ENCODE measurements at places on chromosomes 12 and 14.

- no peak for DNase-seq
Measured at GRCh38 chr14:96752125-96752524, 45.1 kb upstream of the VRK1 start.

- no peak for DNase-seq
Measured at GRCh38 chr14:104286496-104286895, 148.1 kb downstream of the KIF26A start.

- no peak for DNase-seq
Measured at GRCh38 chr12:48302161-48302911, 48.4 kb downstream of the ZNF641 start.

DNA sequence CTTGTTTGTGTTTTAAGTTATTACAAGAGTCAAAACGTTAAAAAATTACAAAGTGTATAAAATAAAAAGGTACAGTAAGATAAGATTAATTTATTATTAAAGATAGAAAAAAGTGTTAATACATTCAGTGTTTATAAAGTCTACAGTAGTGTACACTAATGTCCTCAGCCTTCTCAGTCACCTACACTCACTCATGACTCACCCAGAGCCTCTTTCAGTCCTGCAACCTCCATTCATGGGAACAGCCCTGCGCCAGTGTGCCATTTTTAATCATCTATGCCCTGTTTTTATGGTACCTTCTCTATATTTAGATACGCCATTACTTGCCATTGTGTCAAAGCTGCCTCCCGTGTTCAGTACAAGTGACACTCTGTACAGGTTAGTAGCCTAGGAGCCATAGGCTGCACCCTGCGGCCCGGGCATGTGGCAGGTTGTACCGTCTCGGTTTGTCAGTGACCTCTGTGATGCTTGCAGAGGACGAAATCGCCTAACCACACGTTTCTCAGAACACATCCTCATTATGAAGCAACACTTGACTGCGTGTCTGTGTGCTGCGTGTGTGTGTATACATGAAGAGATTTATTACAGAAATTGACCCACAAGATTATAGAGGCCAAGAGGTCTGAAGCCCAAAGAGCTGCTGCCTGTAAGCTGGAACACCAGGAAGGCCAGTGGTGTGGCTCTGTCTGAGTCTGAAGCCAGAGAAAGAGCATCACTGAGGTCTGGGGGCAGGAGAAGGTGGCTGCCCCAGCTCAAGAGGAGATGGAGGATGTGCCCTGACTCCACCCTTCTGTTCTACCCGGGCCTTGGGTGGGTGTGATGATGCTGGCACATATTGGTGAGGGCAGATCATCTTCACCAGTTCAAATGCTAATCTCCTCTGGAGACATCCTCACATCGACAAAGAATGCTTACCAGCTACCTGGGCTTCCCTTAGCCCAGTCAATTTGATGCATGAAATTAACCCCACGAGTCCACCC lies 116.6 kb upstream of the C14orf180 start:
- DNase-seq: no peak

GRCh38 chr12:24479131-24479530 lies 469.8 kb downstream of the BCAT1 start:
- no peak for DNase-seq

GRCh38 chr12:42960087-42960527 lies 370.6 kb upstream of the PRICKLE1 start:
- no peak for DNase-seq

- no peak for DNase-seq
Measured at GRCh38 chr12:121124402-121125109, 8.1 kb upstream of the P2RX7 start.

GRCh38 chr14:99119554-99120525 lies 152.2 kb downstream of the BCL11B start:
- no peak for DNase-seq

GRCh38 chr14:95776798-95777534 lies 63.0 kb upstream of the TCL1A start:
- no peak for DNase-seq

GRCh38 chr14:68819260-68819691 lies 26.4 kb upstream of the ZFP36L1 start:
- DNase-seq: no peak

- DNase-seq: no peak
Measured at GRCh38 chr12:6253278-6253677, 53.1 kb downstream of the CD9 start.

DNA sequence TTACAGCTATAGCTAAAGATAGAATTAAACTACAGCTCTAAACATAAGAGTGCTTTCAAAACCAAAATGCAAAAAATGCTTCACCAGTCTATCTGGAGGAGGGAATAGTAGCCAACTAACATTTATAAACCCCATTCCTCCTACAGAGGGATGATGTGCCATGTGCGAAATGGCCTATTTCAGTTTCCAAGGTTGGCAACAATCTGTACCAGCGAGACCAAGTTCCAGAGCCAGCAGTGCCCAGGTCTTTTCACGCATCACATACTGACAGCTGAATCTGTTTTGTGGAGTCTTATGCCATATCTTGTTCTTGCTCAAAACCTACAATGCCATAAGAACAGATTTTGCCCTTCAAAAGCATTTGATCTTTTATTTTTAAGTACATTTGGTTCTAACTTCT lies 24.5 kb downstream of the NELL2 start:
- DNase-seq: no peak

DNA sequence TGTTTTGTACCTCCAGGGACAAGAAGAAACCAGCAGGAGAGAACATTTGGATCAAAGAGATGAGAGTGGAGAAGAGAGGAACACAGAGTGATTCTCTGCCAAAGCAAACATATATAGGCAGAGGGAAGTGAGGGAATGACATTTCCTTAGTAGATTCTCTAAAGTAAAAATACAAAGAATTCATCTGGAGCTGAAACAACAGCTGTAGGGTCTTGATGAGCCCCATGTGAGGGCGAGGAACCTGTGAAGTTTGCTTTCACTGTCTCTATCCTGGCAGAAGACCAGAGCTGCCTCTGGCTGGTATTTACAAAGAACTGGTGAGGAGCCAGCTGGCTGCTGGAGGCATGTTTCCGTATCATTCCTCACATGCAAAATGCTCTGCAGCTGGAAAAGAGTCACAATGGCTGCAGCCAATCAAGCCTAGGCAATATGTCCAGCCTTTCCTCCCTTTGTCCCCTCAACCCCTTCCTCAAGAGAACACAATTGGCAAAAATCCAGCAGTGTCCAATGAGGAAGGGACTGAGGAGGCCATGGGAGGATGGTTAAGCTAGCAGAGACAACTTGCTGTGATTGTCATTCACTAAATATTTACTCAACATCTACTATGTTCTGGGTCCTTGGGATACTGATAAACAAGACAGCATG lies 122.5 kb downstream of the PHLDA1 start:
- peak; percentile 97 for DNase-seq

- no peak for DNase-seq
Measured at GRCh38 chr12:9132008-9132535, 16.4 kb upstream of the A2M start.

GRCh38 chr12:91687052-91688017 lies 458.3 kb downstream of the BTG1 start:
- no peak for DNase-seq

- peak; percentile 76 for DNase-seq
Measured at GRCh38 chr14:26448181-26448855, 149.5 kb downstream of the NOVA1 start.

- DNase-seq: no peak
Measured at GRCh38 chr12:130596241-130596640, 119.9 kb downstream of the RIMBP2 start.

DNA sequence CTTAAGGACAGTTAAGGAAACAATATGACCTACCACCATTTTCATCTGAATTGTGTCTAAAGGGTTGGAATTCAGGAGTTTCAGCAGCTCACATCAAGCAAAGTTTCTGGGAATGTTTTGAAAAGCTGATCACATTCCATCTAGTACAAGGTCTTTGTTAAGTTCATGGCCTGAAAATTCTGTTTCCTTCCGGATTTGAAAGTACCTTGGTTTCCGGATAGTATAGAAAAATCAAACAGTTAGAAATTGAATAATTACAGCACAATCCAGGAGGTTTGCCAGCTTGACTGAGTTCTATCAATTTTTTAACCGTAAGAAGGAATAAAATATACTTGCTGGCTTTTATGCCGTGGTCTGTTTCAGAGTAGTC lies 136.5 kb downstream of the HMGA2 start:
- DNase-seq: no peak

- no peak for DNase-seq
Measured at GRCh38 chr12:39692258-39692853, 72.8 kb upstream of the ABCD2 start.

DNA sequence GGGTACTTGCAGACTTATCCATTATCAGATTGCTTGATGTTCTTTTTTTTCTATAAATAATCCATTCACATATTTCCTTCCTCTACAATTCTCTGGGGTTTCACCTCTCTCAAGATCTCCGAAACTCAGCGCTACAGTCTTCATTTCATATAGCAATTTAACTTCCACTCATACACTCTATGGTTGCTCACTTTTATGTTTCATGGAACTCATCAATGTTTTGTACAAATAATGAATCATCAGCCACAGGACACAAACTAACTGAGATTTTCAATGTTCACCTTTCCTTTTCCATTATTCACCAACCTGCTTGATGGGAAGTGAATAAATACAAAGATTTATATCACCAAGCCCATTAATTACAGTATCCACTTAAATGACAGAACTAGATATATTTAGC lies 534.7 kb downstream of the LRFN5 start:
- no peak for DNase-seq

DNA sequence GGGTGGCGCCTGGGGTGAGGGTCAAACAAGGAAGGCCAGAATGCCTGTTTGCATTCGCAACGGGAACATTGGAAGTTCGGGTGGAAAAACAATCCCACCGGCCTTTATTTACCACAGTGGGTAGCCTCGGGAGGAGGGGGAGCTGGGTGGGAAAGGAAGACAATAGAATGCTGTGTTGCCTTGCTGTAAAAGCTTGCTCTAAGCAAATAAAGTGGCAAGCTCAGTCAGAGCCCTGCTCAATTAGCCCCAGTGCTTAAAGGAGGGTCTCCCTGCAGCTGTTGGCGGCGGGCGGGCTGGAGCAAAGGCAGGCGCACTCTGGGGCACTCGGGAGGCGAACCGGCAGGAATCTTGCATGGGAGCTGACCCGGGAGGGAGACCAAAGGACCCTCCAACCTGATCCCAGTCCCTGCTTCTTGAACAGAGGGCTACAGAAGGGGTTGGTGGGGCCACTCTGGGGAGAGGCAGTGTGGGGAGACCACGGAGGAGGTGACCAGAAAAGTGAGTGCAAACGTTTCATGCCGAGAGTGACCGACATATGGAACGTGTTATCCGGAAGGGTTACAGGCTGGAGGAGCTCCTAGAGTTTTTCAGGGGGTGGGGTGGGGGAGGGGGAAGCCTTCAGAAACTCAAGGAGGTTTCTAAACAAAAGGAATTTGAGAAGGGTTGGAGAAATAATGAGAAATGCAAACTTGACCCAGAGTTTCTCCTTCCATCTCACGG lies 48.5 kb downstream of the NTF3 start:
- no peak for DNase-seq

DNA sequence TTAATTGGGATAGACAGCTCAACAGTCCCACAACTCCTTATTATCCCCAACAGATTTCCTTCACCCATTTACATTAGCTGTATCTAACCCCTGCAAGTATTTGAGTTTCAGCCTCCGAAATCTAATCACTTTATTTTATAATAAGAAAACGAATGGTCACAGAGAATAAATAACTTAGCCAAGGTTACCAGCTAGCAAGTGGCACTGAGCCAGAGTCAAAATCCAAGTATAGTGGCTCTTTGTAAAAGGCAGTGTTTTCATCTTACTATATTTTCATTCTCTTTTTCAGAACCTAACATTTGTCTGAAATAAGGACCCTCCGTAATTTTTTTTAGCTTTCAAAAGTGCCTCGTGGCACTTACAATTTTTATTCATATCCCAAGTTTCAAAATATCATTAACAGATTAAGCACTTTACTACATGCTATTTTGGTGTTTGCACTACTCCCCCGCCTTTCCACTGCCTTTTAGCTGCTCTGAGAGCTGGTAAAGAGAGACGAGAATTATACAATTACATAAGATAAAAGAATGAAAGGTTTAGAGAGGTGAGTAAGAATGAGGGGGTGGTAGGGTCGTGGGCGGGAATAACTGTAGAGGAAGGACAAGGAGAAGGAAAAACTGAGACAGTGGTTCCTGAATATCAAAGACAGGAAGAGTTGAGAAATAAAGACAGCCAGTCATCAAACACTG lies 3.7 kb upstream of the USP15 start:
- DNase-seq: peak; percentile 6

DNA sequence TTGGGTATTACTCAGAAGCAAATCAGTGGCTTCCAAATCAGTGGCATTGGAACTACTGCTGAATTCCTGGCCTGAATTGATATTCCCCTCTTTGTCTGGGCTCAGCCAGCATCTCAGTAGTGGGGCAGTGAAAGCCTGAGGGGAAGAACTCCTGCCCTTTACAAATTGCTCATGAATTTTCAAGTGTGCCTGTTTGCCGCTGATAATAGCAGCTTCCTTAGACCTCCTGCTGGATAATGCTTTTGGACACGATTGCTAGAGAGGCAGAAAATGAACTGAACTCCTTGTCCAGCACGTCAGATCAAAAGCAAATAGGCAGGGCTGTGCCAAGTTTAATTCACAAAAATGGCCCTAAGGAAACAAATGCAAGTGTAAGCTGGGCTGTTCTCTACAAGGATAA lies 91.3 kb upstream of the GZMB start:
- DNase-seq: no peak

GRCh38 chr12:93315907-93316622 lies 61.7 kb upstream of the NUDT4 start:
- no peak for DNase-seq

DNA sequence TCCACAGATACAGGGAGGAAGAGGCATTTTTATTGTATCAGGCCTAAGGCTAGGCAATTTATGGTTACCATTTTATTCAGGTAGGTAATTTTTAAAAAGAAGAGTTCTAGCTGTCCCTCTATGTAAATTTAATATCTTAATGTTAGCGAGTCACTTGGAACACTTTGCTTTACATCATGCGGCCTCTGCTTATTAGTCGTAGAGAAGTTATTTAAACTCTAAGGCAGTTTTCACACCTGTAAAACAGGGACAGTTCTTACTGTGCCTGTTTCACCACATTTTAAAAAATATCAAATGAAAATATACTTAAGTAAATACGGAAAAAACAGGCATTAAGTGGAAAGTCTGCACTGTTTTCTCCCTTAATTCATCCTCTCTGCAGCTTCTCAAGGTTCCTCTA lies 71.4 kb upstream of the POC1B start:
- no peak for DNase-seq

DNA sequence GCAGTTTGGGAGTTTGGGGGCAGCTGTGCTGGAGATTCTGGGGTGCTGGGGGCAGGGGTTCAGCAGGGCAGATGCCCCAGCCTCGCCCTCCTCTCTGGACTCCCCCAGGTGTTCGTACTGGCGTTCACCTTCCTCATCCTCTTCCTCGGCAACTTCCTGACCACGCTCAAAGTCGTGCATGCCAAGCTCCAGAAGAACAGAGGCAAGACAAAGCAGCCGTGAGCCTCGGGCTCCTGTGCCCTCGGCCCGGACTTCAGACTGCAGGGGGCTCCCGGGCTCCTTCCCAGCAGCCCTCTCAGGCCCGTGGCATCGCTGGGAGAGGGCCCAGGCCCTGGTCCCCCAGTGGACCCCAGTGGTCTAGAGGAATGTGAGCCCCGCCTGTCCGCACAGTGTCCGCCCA lies 18.0 kb downstream of the RHOF start:
- DNase-seq: no peak

All from NCI-H2029 treated with DMSO at 0.1 percent for 48 hours (cell line).